ENCODE measurements at places on chromosomes 11 and 22. TPM values are rescaled to one million over a fixed set of nuclear protein-coding genes. Genes with fewer than 3 reads are reported as not detected.

GRCh38 chr11:5690216-5690615 lies 626 bp downstream of the TRIM22 start:
- DNase-seq: peak; percentile 8
- H3K4me1 ChIP-seq: peaks cover 23% of the 10 kb centered on the region
- H3K27ac ChIP-seq: peak overlapping the region; percentile 93
- H3K4me3 ChIP-seq: peak overlapping the region; percentile 15
- H3K27me3 ChIP-seq: no peaks in the 10 kb centered on the region

DNA sequence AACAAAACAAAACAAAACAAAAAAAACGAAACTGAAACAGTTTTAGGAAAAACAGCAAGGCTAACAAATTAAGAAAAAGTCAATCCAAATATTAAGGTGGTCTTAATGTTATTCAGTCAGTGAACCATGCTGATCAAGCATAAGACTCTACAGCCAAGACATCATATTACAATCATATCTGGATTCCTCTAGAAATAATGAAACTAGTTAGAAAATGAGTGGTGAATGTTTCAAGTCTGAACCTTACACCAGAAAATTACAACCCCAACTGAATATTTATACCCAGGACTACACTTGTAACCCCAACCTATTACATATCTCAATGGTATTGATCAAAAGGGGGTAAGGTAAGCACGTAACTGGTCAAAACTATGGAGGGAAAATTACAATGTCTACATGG lies 48.8 kb downstream of the ACAT1 start:
- H3K27me3 ChIP-seq: no peaks in the 10 kb centered on the region
- H3K27ac ChIP-seq: no peak overlapping the region
- no peaks in the 10 kb centered on the region for H3K4me1 ChIP-seq
- H3K36me3 ChIP-seq: peaks cover 23% of the 10 kb centered on the region
- H3K4me3 ChIP-seq: no peak overlapping the region

- no peak overlapping the region for H3K4me3 ChIP-seq
- no peaks in the 10 kb centered on the region for H3K36me3 ChIP-seq
- H3K4me1 ChIP-seq: no peaks in the 10 kb centered on the region
- H3K27me3 ChIP-seq: no peaks in the 10 kb centered on the region
These were observed 7.4 kb downstream of the MOB2 start for GRCh38 chr11:1479006-1479677.

DNA sequence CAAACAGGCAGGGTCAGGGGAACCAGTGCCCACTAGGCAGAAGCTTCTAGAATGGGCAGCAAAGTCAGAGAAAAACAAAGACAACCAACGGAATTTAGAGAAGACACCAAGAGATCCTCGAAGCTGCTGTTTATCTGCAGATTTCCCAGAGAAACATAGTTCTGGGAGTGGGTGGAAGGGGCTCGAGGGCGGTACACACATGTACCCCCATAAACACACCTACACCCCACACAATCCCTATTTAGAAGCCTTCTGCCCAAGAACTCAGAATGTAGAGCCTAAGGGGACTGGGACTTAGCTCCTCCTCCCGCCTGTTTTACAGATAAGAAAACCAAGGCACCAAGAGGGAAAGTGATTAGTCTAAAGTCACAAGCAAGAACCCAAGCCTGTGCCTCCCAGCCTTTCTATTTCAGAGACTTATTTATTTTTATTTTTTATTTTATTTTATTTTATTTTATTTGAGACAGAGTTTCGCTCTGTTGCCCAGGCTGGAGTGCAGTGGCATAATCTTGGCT lies 6.4 kb downstream of the NPTXR start:
- H3K27ac ChIP-seq: no peak overlapping the region
- H3K36me3 ChIP-seq: no peaks in the 10 kb centered on the region
- H3K4me1 ChIP-seq: no peaks in the 10 kb centered on the region

DNA sequence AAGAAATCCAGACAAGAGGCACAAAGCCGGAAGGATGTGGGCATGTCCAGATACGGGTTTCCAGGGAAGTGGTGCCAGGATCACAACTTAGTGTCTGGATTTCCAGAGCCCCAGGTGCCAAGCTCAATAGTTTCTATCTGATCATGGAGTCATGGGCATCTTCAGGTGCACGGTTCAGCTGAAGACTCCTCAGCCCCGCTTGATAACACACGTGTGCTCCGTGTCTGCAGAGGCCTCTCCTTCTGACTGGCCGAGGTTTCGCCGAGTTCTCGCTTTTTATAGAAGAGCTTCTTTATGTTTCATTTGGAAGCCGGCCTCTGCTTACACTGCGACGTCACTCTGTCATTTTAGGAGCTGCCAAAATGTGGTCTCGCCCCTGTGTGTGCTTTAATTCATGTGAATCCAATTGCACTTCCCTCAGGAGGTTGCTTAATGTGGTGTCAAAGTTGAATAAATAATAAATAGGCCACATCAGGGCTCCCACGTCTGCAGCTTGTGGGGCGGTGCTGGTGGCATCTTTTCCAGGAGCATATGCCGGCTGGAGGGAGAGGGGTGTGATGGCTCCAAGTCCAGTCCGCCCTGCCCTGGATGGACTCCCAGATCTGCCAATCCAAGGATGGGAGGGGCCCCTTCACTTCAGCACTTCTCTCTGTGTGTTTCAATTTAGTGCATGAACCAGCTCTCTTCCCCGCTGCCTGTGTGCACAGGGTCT lies 1410.8 kb downstream of the TBC1D22A start:
- no peak overlapping the region for H3K4me3 ChIP-seq
- H3K27ac ChIP-seq: no peak overlapping the region
- no peaks in the 10 kb centered on the region for H3K36me3 ChIP-seq
- H3K4me1 ChIP-seq: no peaks in the 10 kb centered on the region
- H3K27me3 ChIP-seq: no peaks in the 10 kb centered on the region
- no peak for DNase-seq

DNA sequence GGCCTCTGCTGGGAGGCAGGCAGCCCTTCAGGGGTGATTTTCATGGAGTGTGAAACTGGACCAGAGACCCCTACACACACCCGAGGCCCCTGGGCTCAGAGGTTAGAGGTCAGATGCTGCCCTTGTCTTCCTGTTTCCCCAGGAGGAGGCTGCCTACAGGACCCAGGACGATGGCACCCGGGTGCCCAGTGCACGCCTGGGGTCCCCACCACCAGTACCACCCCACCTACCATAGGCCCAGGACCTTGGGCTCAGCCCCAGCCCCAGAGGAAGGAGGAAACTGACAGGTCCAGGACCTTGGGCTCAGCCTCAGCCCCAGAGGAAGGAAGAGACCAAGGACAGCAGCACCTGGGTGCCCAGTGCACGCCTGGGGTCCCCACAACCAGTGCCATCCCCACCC lies 79.2 kb downstream of the BRD1 start:
- no peaks in the 10 kb centered on the region for H3K27me3 ChIP-seq
- H3K36me3 ChIP-seq: peaks cover 3% of the 10 kb centered on the region
- H3K27ac ChIP-seq: no peak overlapping the region
- no peak overlapping the region for H3K4me3 ChIP-seq
- peaks cover 31% of the 10 kb centered on the region for H3K4me1 ChIP-seq

DNA sequence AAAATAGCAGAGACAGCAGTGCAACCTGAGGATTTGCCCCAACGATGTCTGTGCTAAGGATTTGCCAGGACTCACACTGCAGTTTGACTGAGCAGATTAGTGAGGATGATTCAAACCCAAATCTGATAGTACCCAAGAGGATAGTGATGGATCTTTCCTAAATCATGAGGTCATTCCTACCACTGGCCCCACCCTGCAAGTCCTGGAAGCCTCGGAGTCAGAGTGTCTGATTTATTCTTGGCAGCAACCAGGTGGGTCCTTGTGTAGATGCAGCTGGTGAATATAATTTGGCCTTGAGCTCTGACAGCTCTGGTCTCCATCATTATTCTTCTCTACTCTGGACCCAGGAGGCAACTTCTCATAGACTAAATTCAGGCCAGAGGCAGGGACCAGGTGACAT lies 179.3 kb upstream of the RAG2 start:
- H3K4me1 ChIP-seq: peaks cover 3% of the 10 kb centered on the region
- no peak for DNase-seq
- no peak overlapping the region for H3K27ac ChIP-seq
- no peak overlapping the region for H3K4me3 ChIP-seq

DNA sequence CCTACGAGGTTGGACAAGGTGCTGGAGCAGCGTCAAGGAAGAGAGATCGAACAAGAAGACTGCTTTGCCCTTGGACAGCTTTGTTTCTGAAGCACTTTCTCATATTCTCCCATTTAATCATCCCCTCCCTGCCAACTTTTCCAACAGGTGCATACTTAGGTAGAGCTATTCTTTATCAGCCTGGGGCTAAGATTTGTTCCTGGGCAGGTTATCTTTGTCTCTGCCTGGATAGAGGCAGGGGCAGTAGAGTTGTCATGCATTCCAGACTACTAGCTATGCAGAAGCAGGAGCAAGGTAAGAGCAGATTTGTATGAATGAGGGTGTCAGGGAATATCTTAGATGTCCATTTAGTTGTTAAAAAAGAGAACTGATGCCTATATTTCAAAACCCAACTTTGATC lies 82.3 kb downstream of the PTPRJ start:
- no peak for DNase-seq
- no peaks in the 10 kb centered on the region for H3K36me3 ChIP-seq

DNA sequence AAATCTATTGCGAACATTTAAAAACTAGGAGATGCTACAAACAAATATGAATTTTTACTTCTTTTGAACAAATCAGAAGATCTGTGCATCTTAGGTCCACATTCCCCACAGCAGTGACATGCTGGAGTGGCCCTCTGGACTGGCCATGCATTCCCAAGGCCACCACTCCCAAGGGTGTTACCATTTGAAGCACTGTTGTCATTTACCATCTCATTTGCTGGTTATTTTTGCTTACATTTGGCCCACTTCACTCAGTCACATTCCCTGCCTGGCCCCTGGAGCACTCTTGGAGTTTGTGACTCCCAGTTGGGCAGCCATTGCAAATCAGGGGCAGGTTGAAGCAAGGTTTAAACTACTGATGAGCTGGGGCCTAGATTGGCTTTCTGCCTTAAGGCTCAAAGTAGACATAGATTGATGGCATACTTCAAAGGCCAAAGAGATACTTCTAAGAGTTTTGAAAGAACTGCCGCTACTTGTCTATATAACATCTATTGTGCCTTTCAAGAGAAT lies 8.5 kb upstream of the ZNRF3 start:
- H3K36me3 ChIP-seq: no peaks in the 10 kb centered on the region
- no peak for DNase-seq
- no peaks in the 10 kb centered on the region for H3K4me1 ChIP-seq
- no peaks in the 10 kb centered on the region for H3K27me3 ChIP-seq
- H3K4me3 ChIP-seq: no peak overlapping the region

GRCh38 chr11:123357990-123358827 lies 71.9 kb upstream of the GRAMD1B start:
- DNase-seq: peak; percentile 62
- peak overlapping the region; percentile 61 for H3K4me3 ChIP-seq
- H3K27me3 ChIP-seq: peaks cover 66% of the 10 kb centered on the region

DNA sequence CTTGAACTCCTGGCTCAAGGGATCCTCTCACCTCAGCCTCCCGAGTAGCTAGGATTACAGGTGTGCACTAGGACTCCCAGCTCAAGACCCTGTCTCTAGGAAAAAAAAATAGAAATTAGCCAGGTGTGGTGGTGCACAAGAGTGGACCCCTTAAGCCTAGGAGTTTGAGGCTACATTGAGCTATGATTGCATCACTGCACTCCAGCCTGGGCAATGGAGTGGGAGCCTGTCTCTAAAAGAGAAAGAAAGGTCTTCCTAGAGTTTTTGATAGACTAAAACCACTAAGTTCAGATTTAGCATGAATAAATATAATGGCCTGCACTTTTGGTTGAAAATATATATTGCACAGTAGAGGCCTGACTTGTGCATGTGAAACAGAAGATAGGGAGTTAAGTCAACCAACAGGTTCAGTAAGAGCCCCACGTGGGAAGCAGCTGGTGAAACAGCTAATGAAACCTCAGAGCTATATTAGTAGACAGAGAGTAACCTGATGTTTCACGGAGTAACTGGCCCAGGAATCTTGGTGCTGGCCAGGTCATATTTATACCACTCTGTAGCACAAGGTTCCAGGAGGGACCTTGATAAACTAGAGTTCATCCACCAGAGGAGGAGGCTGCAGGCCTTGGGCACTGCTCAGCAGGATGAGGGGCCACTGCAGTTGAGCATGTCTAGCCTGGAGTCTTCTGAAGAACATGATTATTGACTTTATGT lies 4.6 kb upstream of the MICAL3 start:
- no peak overlapping the region for H3K27ac ChIP-seq
- H3K27me3 ChIP-seq: peaks cover 57% of the 10 kb centered on the region
- DNase-seq: no peak
- peaks cover 3% of the 10 kb centered on the region for H3K4me1 ChIP-seq
- H3K36me3 ChIP-seq: no peaks in the 10 kb centered on the region

GRCh38 chr11:69962152-69962551 lies 116.0 kb upstream of the ANO1 start:
- no peak overlapping the region for H3K27ac ChIP-seq
- no peak overlapping the region for H3K4me3 ChIP-seq
- no peaks in the 10 kb centered on the region for H3K27me3 ChIP-seq
- H3K4me1 ChIP-seq: peaks cover 14% of the 10 kb centered on the region
- H3K36me3 ChIP-seq: no peaks in the 10 kb centered on the region

GRCh38 chr22:46563381-46564083 lies 26.1 kb upstream of the CELSR1 start:
- DNase-seq: peak; percentile 82
- H3K27ac ChIP-seq: no peak overlapping the region
- peaks cover 12% of the 10 kb centered on the region for H3K4me1 ChIP-seq
- H3K27me3 ChIP-seq: no peaks in the 10 kb centered on the region
- no peak overlapping the region for H3K4me3 ChIP-seq
- H3K36me3 ChIP-seq: no peaks in the 10 kb centered on the region

GRCh38 chr11:67057205-67057672 lies 592 bp downstream of the RHOD start:
- H3K36me3 ChIP-seq: no peaks in the 10 kb centered on the region
- H3K27ac ChIP-seq: no peak overlapping the region
- peak overlapping the region; percentile 56 for H3K4me3 ChIP-seq
- no peak for DNase-seq
- peaks cover 23% of the 10 kb centered on the region for H3K27me3 ChIP-seq

DNA sequence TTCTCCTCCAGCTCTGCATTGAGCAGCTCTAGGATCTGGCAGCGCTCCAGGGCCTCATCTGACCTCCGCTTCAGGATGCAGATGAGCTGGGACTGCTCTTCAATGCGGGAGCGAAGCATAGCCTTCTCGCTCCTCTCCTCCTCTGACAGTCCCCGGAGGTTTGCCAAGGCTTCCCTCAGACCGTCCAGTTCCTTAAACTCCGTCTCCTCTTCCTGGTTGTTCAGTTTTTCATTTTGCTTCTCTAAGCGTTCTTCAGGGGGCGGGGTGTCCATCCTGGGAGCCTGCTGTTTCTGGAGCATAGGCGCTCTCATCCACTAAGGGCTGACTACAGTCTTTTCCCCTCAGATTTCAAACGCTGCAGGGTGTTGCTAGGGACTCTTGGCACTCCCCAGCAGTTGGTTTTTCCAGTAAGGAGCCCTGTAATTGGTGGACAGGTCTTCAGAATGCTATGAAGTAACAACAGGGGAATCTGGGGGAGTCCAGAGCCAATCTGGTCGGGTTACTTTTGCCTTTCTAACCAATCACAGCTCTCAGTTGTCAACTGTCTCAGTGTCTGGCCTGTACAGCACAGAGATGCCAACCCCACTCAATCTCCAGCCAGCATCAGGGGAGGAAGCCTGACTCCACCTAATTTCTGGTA lies at the start of gene CCDC89:
CCDC89 (minus strand) TSS at position 376 of the 640 bp plus-strand sequence; CDS start at position 311, 65 bp downstream.
- no peak within 1 kb of the TSS for H3K27ac ChIP-seq
- no peaks in the 10 kb centered on the region for H3K27me3 ChIP-seq

GRCh38 chr11:87083029-87083428 lies 45.3 kb downstream of the TMEM135 start:
- peak overlapping the region; percentile 19 for H3K4me3 ChIP-seq
- H3K27me3 ChIP-seq: no peaks in the 10 kb centered on the region
- peak overlapping the region; percentile 72 for H3K27ac ChIP-seq
- DNase-seq: peak; percentile 84

PAMR1 gene
- 285 TPM for total RNA-seq

H19 gene
- total RNA-seq: not detected

MUC6 gene
- not detected for total RNA-seq

ACR gene
- total RNA-seq: not detected

RASGRP2 gene
- total RNA-seq: 1.8 TPM

ARHGAP20 gene
- total RNA-seq: not detected

CHRM4 gene
- total RNA-seq: not detected

RBMXL2 gene
- total RNA-seq: not detected

XNDC1N gene
- total RNA-seq: 6.6 TPM

MMP27 gene
- total RNA-seq: not detected

All from neural progenitor cell (in vitro differentiated cells).